NCI-H1930 (cell line): ENCODE measurements at places on chromosomes 6 and 20.

- DNase-seq = no peak
Measured at GRCh38 chr20:58669287-58670006, 18.4 kb downstream of the STX16 start.

DNA sequence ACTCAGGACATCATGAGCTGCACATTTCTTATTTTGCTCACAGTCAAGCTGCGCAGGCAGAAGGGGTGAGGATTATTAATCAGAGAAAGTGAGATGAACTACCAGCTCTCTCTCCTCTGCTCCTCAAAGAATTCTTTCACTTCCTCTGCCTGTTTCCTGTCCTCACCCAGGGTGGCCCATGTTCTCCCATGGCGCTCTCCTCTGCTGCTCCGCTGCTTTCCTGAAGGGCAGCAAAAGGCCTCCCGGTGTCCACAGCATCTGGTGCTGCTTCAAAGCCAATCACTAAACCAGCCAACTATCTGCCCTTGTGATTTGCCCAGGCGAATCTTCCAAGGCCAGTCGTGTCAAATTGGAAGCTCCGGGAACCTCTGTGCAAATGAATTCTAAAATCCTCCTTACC lies 324.2 kb downstream of the TPBG start:
- DNase-seq = no peak

- DNase-seq = no peak
Measured at GRCh38 chr6:116385459-116385802, 14.7 kb downstream of the DSE start.

DNA sequence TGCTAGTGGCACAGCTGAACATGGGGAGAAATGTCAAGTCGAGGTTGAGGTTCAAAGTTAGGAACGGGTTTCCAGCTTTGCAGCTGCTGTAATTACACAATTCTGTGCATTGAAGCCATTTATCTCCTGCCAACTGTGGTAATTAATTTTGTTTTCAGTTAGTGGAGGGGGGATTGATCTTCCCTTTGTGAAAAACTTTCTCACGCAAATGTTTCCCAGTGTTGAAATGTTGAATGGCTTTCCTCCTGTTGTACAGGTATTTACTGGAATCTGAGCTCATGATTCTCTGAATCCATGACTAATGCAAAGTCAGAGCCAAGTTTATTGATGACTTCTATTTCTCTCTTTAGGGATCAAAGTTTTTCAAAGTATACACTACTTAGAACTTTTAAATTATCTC lies 198.4 kb upstream of the SLC35B3 start:
- no peak for DNase-seq
